Nasal cavity respiratory epithelium epithelial cell of viscerocranial mucosa (primary cell): ENCODE measurements at places on chromosomes 1 and 21. TPM values are rescaled to one million over a fixed set of nuclear protein-coding genes. Genes with fewer than 3 reads are reported as not detected.

The UMODL1 gene
- 0.07 TPM in 1 of 2 replicates, not detected in the other for total RNA-seq

The PTGFRN gene
- 183 and 326 TPM in 2 replicates for total RNA-seq

The CD52 gene
- total RNA-seq = not detected in 2 replicates

The ZNF695 gene
- total RNA-seq = 0.21 and 0.68 TPM in 2 replicates

The MYOG gene
- not detected in 2 replicates for total RNA-seq

The LBR gene
- total RNA-seq = 28.6 and 36.2 TPM in 2 replicates

The CFAP141 gene
- total RNA-seq = not detected in 2 replicates

The OLFM3 gene
- not detected in 2 replicates for total RNA-seq
